Stimulated activated CD4-positive, alpha-beta T cell treated with anti-CD3 and anti-CD28 coated beads, TNF-alpha, amount 100 ng/mL, for 48 hours (primary cell): ENCODE measurements at places on chromosomes 4 and X.

DNA sequence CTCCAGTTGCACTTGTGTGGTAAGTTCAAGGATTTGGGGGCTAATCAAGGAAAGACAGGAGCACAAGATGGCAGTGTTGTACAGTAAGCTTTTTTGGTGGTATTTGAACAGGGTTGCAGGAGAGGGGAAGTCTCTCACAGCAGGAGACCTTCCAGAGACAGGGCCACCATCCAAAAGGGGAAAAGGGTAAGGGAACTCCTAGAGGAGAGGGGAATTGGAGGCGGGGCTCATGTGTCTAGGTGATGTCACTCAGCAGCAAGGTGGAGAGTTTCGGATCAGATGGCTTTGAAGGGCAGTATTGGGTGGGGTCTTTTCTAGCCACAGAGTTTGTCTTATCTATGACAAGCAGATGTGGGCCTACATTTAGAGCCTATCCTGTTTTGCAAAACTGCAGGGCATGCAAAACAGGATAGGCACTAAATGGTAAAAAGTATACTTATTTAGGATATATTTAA, 13.4 kb upstream of the RNF175 start:
- no peak for DNase-seq

- DNase-seq, result no peak
These were observed 24.5 kb downstream of the SLC25A43 start for GRCh38 chrX:119423631-119424030.

GRCh38 chrX:140933016-140933415, 69.4 kb upstream of the SPANXB1 start:
- no peak for DNase-seq

GRCh38 chrX:132216806-132217202, 2.4 kb downstream of the RAP2C start:
- DNase-seq, result no peak

DNA sequence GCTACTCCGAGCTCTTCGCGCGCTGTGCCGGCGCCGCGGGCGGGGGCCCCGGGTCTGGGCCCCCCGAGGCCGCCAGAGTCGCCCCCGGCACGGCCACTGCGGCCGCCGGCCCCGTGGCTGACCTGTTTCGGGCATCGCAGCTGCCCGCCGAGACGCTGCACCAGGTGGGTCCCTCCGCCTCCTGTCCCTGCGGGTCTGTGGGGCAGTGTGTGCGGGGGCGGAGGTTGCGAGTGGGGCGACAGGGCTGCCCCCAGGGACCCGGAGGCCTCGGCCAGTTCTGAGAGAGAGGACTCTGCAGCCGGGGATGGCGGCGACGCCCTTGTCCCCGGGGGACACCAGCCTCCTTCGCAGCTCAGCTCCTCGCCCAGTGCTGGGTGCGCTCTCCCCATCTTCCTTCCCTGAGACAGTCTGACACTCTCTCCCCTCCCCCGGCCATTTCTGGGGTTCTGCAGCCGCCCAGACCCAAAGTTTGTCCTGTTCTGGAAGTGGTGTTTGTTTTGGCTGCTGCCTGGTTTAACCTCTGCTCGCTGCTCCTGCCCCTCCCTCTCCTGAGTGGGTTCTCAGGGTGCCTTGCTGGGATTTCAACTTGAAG, 609 bp downstream of the REPS2 start:
- no peak for DNase-seq

DNA sequence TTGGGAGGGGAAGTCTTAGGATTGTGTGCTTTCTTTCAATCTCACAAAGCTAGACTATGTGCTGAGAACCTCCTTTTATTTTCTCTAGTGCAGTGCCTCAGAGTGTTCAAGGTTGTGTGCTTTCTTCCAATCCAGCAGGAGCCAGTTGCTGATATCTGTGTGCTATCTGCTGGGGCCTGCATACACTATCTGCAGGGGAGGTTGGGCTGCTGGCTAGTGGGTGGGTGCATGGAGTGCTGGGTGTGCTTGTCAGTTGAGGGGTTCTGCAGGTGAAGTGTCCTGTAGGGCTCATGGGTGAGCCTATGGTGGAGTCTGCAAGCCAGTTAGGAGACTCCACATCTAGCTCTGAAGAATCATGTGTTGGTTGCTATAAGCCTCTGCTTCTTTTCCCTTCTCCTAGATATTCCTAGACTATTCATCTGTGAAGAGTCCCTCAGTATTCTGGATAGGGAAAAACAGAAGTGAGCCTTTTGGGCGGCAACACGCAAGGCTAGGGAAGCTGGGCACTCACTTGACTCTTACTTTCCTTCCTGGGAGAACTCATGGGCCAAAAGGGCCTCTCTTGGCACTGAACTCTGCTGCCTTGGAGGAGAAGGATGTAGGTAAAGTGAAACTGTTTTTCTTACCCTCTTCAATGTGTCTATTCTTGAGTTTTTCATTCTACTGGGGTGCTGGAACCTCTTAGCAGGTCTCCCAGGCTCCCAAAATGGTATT, 8.0 kb upstream of the CISD2 start:
- DNase-seq, result no peak
